ENCODE measurements at places on chromosomes 7 and 10. TPM values are rescaled to one million over a fixed set of nuclear protein-coding genes. Genes with fewer than 3 reads are reported as not detected.

C10orf90 gene
- total RNA-seq, result not detected

- H3K4me1 ChIP-seq, result no peaks in the 10 kb centered on the region
- no peaks in the 10 kb centered on the region for H3K36me3 ChIP-seq
- H3K27ac ChIP-seq, result no peak overlapping the region
Measured at GRCh38 chr7:73811760-73812168, 19.0 kb upstream of the CLDN4 start.

DNA sequence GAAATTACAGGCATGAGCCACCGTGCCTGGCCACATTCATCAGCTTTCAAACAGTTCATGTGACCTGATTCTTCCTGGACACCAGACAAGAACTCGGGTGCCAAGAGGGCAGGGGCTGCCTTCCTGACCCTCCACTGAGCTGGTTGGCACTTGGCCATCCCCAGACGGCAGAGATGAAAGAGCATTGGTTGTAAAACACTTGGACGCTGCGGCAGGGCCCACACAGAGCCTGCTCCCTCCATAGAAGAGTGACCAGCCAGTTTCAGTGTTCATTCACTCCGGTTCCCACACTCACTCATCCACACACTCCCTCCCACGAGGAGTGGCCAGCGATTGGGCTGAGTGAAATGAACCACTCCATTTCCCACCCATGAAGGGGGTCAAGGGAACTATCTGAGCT lies 112.3 kb downstream of the ITGB8 start:
- H3K27me3 ChIP-seq, result no peaks in the 10 kb centered on the region
- no peaks in the 10 kb centered on the region for H3K4me1 ChIP-seq
- H3K4me3 ChIP-seq, result no peak overlapping the region
- no peak overlapping the region for H3K27ac ChIP-seq
- peak; percentile 51 for DNase-seq

GRCh38 chr10:71268758-71269157 lies 50.3 kb upstream of the SLC29A3 start:
- no peaks in the 10 kb centered on the region for H3K36me3 ChIP-seq
- H3K27me3 ChIP-seq, result no peaks in the 10 kb centered on the region
- H3K27ac ChIP-seq, result no peak overlapping the region
- H3K4me3 ChIP-seq, result no peak overlapping the region
- peaks cover 24% of the 10 kb centered on the region for H3K4me1 ChIP-seq

DNA sequence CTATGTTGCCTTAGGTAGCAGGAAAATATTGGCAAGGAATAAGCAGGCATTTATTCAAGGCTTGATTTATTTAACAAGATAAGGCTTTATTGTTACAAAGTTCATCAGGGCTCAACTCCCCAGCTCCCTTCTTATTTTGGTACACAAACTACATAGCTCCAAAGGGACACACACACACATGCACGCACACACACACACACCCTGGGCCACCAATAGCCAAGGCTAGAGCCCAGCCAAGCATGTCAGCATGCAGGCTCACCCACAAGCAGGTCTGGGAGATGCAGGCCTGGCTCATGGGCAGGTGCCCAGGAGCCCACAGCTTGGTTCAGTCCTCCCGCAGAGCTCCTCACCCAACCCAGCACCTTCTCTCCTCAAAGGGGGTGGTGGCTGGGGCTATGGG lies 23.4 kb downstream of the LEP start:
- no peak overlapping the region for H3K4me3 ChIP-seq
- H3K27me3 ChIP-seq, result no peaks in the 10 kb centered on the region
- DNase-seq, result no peak
- H3K27ac ChIP-seq, result no peak overlapping the region
- H3K4me1 ChIP-seq, result peaks cover 5% of the 10 kb centered on the region

Measured in lung (tissue), 17 donors.